NCI-H1092 treated with DMSO at 0.1 percent for 48 hours (cell line): ENCODE measurements at places on chromosomes 3 and 15.

DNA sequence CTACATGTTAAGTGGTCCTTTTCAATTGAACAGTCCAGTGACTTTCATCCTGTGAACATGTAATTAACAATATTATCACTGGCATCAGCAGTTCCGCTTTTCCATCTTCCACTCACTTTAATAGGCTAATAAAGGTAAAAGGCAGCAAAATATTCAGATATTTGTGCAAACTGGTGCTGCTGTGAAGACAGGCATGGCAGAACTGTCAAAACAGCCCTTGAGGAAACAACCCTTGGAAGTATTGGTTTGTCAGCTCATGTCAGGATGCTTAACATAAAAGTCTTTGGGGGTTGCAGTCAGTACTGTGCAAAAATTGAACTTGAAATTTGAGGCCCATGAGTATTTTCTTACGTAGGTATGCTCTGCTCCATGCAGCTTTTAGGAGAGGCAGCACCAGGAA is 72.0 kb upstream of the CMTM7 start:
- DNase-seq: no peak

DNA sequence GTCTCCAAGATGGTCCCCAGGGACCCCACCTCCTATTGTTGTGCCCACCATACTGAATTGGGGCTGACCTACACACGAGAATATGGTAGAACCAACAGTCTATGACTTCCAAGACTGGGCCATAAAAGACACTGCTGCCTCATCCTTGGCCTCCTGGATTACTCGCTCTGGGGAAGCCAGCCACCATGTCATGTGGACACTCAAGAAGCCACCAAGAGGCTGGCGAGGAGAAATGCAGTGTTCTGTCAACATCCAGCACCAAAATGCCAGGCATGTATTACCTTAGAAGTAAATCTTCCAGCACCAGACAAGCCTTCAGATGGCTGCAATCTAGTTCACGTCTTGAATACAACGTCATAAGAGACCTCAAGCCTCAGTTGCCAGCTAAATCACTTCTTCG is 17.1 kb upstream of the TPM1 start:
- no peak for DNase-seq

DNA sequence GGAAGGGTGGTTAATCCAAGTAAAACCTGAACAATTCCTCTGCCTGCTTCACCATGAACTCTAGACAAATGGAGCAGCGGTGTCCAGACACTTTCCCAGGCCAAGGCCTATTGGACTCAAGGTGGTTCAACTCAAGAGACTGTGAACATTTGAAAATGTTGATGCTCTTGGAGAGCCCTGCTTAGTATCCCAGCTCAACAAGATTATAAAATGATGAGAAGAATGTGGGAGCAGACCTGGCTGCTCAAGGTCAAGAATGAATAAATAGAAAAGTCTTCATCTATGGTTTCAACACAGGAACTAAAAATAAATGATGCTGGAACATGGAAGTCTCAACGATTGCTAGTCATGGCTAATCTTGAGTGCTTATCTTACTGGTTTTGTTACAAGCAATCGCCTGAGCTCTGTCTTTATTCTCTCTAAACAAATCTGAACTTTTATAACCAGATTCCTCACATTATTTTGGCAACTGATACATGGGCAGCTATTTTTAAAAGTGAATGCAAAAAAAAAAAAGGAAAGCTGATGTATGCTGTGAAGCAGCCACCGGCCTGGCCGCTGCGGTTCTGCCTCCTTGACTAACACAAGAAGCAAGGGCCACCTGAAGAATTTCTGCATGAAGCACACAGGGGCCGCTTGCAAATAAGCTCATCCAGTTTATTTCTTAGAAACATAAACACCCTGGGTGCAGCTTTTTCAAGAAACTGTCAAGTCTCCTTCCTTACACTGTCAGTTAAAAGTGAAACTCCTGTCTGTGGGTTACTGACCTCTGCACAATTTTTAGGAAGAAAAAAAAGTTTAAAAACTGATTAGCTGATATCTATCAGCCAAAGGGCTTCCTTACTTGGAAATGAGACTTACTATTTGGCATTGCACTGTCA is 120.1 kb upstream of the ARHGEF3 start:
- DNase-seq: no peak

- no peak for DNase-seq
Measured at GRCh38 chr3:122103821-122104514, 48.8 kb downstream of the CD86 start.

GRCh38 chr3:108461661-108462111 is 48.7 kb downstream of the MYH15 start:
- no peak for DNase-seq

DNA sequence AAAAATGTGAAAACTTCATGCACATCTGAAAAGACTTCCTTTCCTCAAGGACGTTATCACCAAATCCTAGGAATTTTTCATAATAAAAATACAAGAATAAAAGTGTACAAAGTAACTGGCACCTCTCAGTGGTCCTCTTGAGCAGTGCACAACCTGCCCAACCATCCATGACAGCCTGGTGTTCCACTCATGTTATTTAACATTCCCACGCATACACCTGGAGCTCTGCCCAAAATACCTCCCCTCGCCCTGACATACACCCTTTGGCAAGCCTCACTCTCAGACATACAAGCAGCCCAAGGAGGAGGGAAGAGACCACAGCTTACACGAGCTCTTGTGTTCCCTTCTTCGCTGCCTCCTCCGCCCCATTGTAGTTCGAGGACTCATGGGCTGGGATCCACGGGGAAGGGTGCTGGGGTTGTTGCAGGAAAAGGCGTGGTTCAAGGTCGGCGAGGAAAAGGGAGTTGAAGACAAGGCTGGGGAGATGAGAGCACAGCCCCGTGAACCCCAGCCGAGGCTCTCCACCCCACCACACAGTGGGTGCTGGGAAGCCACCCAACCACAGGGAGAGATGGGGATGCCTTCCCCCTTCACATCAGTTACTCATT is 23.3 kb downstream of the GRIP2 start:
- no peak for DNase-seq

- DNase-seq: no peak
Measured at GRCh38 chr3:50251220-50251619, 15.2 kb downstream of the GNAI2 start.

- no peak for DNase-seq
Measured at GRCh38 chr3:23519314-23520208, 286.2 kb upstream of the UBE2E1 start.

DNA sequence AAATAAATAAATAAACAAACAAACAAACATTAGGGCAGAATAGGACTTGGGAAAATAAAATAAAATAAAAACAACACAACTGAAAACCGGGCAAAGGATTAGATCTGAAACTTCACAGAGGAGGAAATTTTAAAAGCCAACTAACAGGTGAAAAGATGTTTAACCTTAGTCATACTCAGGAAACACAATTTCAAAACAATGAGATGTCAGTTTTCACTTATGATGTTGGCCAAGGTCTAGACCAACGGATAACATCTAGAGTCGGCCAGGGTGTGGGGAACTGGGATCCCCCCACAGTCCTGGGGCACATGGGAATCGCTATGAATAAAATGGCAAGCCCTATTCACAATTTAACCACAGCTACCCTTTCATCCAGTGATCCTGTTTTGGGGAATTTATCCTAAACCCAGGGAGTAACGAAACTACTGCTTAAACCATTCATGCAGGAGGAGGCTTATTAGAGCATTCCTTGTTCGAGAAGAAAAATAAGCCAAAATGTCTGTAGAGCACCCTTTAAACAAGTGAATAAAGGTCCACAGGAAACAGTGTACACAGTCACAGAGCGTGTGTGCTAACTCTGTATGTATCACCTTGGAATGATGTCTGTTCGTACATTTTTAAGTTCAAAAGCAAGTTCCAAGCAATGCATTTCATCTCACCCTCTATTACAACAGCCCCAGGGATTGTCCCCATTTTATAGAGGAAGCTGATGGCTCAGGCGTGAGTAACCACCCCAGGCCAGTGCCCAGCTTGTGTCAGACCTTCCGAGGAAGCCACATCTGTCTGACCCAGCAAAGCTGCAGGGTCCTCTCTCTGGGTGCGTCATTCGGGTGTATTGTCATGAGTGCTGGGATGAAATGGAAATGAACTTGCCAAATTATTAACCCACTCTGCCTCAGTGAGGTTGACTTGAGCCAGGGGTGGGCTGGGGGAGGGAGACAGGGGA is 6.3 kb upstream of the ANPEP start:
- no peak for DNase-seq

GRCh38 chr15:51879555-51879954 is 50.1 kb downstream of the TMOD3 start:
- no peak for DNase-seq

- DNase-seq: peak; percentile 33
Measured at GRCh38 chr3:168820810-168821415, 725.2 kb upstream of the GOLIM4 start.

- no peak for DNase-seq
Measured at GRCh38 chr15:40042791-40043320, 3.9 kb upstream of the SRP14 start.

GRCh38 chr3:16033889-16034687 is 140.4 kb upstream of the GALNT15 start:
- no peak for DNase-seq

DNA sequence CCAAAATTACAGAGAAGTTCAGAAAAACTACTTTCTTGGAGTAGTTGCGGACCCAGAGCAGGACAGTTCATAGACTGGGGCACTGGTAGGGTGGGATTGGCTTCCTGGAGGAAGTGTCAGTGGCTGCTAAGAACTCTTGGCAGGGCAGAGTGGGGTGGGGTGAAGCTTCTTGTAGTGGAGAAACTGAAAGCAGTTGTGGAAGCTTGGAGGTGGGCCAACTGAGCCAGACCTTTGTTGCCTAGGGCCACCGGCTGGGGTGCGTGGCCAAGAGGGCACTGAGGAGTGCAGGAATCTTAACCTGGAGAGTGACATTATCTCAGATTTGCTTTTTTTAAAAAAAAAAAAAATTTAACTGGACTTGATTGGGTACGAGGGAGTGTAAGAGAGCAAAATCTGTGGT is 3.1 kb downstream of the KAT2B start:
- DNase-seq: no peak

- no peak for DNase-seq
Measured at GRCh38 chr15:84681831-84682230, 23.8 kb upstream of the NMB start.

DNA sequence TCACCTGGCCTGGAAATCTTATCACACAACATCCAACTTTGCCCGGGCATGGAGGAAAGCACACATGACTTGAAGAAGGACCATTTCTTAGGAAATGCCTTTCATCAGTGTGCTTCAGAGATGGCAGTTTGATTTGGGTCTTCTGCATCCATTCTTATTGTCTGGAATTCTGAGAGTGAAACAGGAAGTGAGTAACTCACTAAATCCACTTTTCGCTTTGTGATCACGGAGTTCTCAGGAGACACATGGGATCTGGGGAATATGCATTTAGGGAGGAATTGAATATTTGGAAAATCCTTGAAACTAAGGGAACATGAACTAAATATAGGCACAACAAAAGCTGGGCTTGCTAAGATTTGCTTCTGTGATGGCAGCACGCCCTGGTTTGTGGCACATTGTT is 212.5 kb upstream of the FEZF2 start:
- DNase-seq: no peak

DNA sequence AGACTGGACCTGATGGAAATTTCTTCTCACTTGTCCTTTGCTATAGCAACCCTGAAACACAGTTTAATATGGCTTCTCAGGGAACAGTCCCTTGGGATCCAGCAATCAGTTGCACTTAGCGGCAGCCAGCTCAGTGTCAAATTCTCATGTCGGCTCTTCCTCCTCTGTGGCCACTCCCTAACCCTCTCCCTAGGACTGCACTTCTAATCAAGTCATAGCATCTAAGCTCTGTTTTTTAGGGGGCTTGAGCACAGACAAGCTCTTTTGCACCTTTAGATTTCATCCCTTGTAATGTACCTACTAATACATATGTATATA is 250.5 kb upstream of the TLE3 start:
- DNase-seq: peak; percentile 32

DNA sequence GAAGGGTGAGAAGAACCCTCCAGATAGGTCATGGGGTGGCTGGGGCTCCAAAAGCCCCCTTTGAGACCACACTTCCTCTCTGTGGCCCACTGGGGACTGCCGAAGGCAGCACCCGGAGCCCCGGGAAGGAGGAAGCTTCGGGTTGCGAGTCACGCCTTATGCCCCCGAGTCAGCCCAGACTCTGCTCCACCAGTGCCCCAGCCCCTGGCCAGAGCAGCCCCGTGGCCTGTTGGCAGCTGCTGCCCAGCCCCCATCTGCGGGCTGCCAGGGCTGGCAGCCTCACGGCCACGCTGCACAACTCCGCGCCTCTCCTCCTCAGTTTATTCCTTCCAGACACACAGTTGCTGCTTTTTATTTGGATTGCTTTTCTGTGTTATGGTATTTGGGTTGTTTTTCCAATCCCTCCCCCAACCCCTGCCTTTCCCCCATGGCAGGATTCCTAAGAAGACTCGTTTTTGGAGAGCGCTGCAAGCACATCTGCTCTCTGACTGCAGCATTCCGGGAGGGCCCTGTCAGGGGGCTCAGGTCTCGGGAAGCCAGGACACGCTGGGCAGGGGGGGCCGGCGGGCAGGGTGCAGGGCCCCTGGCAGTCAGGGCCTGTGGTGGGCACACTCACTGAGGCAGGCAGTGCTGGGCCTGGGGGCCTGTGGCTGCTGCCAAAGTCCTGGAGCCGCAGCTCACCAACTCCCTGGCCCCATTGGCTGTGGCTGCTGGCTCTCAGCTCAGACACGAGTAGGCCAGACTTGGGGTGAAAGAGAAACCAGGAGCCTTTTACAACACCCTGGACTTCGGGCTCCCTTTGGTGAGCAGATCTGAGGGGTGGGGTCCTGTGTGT is 20.2 kb downstream of the MAGEF1 start:
- no peak for DNase-seq

GRCh38 chr15:60695713-60696522 is 217.0 kb upstream of the ICE2 start:
- no peak for DNase-seq

GRCh38 chr3:179819379-179819778 is 166.5 kb downstream of the USP13 start:
- no peak for DNase-seq

- peak; percentile 75 for DNase-seq
Measured at GRCh38 chr3:72606005-72606800, 242.0 kb downstream of the SHQ1 start.

GRCh38 chr15:74240002-74240568 is 4.0 kb downstream of the CCDC33 start:
- peak; percentile 95 for DNase-seq

DNA sequence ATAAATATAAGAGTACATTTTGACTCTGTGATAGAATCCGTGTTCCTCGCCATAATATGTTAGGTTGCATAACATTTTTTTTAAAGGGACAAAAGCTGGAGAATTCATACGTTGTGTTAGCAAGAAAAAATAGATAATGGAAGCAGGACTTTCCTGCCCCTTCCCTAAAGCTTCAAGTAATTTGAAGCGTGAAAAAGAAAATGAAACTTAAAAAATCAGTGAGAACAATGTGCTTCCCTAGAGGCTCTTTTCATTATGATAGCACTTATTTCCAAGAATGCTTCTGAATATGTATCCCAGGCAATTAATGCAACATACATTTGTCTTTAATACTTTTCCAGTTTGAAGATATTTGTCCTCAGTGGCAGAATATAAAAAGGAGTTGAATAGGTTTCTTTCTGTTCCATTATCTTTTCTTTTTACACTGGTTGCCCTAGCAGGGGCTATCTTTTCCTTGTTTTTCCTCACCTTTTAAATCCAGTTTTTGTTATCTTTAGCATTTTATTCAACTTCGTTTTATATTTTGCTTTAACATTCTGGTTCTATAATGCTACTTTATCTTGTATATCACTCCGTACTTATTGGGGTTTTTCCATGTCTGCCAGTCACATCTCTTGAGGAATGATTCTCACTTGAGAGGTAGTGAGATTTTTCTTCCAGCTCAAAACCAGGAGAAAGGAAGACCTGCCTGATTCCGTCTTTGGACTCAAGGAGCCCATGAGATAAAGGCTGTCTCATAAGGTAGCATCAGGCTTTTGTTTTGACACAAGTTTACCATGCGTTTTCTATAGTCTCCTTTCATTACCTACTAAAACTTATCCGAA is 113.8 kb downstream of the MBNL1 start:
- no peak for DNase-seq
